ENCODE measurements at places on chromosomes 4 and X. TPM values are rescaled to one million over a fixed set of nuclear protein-coding genes. Genes with fewer than 3 reads are reported as not detected.

The C4orf54 gene
- not detected for total RNA-seq

DNA sequence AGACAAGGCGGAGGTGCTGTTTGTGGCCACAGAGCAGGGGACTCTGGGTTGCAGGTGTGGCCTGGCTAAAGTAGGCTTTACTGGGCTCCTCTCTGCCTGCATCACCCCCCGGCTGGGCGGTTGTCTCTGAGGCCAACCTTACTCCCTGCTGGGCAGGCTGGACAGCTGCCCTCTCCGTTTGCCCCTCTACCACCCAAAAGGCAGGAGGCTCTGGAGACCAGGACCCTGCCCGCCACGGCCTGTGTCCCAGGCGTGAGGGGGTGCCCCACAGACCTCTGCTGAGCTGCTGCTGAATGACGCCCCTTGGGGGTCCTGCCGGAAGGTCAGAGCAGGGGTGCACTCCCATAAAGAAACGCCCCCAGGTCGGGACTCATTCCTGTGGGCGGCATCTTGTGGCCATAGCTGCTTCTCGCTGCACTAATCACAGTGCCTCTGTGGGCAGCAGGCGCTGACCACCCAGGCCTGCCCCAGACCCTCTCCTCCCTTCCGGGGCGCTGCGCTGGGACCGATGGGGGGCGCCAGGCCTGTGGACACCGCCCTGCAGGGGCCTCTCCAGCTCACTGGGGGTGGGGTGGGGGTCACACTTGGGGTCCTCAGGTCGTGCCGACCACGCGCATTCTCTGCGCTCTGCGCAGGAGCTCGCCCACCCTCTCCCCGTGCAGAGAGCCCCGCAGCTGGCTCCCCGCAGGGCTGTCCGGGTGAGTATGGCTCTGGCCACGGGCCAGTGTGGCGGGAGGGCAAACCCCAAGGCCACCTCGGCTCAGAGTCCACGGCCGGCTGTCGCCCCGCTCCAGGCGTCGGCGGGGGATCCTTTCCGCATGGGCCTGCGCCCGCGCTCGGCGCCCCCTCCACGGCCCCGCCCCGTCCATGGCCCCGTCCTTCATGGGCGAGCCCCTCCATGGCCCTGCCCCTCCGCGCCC is 920 bp downstream of the HTT-AS start:
- no peak overlapping the region for H3K27ac ChIP-seq
- H3K36me3 ChIP-seq = no peaks in the 10 kb centered on the region
- peak; percentile 64 for DNase-seq
- no peaks in the 10 kb centered on the region for H3K27me3 ChIP-seq
- H3K4me3 ChIP-seq = peak overlapping the region; percentile 70

DNA sequence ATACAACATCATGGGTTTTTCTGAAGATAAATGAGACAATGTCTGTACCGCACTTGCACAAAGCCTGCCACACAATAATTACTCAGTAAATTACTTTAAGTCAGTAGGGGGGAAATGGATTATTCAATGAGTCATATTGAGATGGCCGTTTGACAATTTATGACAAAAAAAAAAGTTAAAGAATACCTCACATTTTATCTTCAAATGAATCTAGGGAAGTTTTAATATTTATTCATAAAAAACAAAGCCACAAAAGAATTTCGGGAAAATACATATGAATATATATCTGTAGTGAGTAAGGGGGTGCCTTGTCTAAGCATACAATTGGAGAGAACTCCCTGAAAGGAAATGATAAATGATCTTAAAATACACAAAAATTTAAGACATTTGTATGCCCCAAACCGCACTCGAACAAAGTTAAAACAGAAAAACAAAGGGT is 197.0 kb upstream of the SLC7A11 start:
- H3K27ac ChIP-seq = no peak overlapping the region
- H3K36me3 ChIP-seq = no peaks in the 10 kb centered on the region
- H3K4me3 ChIP-seq = no peak overlapping the region
- peaks cover 3% of the 10 kb centered on the region for H3K4me1 ChIP-seq
- no peaks in the 10 kb centered on the region for H3K27me3 ChIP-seq

GRCh38 chr4:185011408-185011807 is 6.9 kb upstream of the HELT start:
- H3K4me1 ChIP-seq = no peaks in the 10 kb centered on the region
- no peaks in the 10 kb centered on the region for H3K36me3 ChIP-seq
- H3K4me3 ChIP-seq = no peak overlapping the region
- H3K27me3 ChIP-seq = no peaks in the 10 kb centered on the region
- no peak for DNase-seq

Measured in aorta (tissue), 5 donors.